Stimulated activated CD4-positive, alpha-beta T cell treated with anti-CD3 and anti-CD28 coated beads, Interleukin-12 subunit alpha, Interleukin-12 subunit beta, amount 100 ng/mL, for 24 hours (primary cell): ENCODE measurements at places on chromosomes 6 and 20.
A peak's percentile ranks its signal among the peaks of the same experiment; 100 is the strongest.

GRCh38 chr6:17001188-17001587 lies 100.7 kb upstream of the STMND1 start:
- no peak for DNase-seq

DNA sequence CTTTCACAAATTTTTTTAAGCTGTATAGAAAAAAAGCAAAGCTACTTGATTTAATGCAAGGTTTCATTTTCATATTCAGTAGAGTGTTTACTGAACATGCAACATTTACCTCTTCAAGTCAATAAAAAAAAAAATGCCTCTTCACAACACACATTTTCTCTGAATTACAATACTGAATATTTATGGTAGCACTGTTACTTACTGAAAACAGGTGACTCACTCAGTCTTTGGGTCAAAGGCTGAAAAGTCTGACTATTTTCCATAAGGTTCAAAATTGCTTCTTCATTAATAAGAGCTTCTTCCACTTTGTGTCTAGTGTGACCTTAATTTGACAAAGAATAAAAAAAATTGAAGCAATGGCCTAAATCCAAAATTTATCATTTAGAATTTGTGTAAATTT lies 101.9 kb downstream of the REV3L start:
- no peak for DNase-seq

DNA sequence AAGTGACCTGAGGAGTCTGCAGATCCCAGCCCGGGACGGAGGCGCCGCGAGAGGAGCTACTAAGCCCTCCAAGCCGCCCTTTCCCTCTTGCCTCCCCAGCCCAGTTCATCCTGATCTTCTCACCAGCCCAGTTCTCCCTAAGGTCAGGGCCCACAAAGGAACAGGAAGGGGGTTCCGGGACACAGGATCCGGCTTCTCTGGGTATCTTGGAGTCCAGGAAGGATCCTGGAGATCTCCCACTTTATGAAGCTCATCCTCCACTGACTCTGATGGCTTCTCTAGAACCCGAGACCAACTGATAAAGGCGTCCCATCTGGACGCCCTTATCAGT lies 36.9 kb upstream of the HLA-C start:
- no peak for DNase-seq

- no peak for DNase-seq
These were observed 382.7 kb downstream of the UTRN start for GRCh38 chr6:144667532-144668503.

DNA sequence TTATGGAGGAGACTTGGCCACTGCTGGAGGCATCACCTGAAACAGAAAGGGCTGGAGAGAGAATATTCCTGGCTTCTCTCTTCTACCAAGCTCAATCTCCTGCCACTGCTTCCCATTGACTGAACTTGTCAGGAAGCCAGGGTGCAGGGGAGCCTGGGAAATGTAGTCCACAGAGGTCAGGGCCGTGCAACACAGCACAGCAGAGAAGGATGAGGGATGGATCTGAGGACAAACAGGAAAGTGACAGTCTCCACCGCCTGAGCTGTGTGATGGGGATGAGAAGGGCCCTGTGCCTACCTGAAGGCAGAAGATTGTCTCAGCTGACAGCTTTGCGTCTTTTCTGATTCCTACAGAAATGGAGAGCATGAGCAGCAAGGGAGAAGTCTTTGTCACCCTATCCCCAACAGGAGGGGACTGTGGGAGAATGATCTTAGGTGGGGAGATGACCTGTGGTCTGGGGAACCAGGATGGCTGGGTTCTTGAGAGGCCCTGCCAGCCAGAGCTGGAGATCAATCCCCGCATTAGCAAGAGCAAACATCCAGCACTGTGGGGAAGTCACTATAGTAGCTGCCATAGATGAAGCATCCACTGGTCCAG lies 114.2 kb downstream of the SNX5 start:
- no peak for DNase-seq

DNA sequence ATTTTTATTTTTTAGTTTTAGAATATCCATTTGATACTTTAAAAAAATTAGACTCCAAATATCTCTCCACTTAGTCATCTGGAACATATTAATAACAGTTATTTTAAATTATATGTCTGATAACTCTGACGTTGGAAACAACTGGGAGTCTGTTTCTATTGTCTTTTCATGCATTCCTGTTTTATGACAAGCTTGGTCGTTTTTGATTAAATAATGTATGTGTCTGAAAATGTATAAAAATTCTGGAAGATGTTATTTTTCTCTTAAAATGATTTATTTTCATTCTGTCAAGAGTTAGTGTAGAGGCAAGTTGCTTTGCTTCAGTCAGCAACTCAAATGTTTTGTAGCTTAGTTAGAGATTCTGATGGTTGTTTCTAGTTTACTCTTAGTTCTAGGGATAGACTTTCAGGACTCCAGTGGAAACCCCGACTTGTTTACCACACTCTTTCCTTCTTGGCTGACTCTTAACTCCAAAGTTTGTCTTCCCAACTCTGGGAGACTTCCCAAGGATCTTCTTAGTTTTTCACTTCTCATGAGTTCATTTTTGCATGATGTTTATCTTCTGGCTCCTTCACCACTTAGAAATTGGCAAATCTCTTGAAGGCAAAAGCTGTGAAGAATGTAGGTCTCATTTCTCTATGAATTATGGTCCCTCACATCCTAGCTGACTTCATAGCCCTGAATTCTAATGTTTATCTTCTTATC lies 190.9 kb downstream of the LAMA2 start:
- DNase-seq, result no peak

- no peak for DNase-seq
These were observed 644.1 kb upstream of the CITED2 start for GRCh38 chr6:140018588-140018987.

DNA sequence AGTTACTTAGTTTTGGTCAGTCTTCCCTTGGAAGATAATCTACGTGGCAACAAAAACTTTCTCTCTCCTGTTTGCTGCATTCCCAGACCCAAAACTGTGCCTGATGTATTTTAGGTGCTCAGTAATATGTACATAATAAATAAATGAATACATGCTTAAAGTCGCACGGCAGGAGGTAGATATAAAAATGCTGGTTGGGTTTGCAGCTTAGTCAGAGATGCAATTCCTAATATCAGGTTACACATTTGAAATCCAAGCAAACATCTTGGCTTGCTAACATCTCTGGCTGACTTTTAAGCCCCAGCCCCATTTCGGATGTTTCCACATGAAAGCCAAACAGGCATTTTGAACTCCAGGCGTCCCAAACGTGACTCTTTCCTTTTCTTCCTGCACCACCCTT lies 91.0 kb downstream of the KCNQ5 start:
- no peak for DNase-seq

DNA sequence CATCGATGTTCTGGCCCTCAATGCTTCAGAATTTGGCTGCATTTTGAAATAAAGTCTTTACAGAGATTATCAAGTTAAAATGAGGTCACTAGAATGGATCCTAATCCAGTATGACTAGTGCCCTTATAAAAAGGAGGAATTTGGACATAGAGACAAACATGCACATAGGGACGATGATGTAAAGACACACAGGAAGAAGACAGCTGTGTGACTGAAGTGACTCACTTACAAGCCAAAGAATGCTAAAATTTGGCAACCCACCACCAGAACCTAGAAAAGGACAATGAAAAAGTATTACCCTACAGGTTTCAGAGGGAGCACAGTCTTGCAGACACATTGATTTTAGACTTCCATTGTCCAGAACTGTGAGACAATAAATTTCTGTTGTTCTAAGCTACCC lies 322.8 kb upstream of the GJE1 start:
- no peak for DNase-seq

- DNase-seq, result no peak
These were observed 21.0 kb downstream of the STX7 start for GRCh38 chr6:132491881-132492280.

DNA sequence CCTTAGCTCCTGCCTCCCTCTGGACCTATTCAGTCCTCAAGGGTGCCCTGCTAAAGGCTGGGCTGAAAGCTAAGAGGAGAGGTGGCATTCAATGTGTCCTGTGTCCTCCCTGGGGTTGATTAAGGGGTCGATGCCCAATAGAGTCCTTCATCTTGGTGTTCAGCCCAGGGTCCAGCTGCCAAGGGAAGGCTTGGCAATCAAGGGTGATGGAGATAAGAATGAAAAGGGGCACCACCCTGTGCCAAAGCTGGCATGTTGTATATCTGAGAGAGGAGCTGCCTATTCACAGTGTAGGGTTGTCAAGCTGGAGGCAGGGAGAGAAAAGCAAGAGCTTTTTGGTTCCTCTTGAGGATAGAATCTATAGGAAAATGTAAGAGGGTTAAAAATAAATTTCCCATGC lies 12.3 kb downstream of the C20orf173 start:
- no peak for DNase-seq

DNA sequence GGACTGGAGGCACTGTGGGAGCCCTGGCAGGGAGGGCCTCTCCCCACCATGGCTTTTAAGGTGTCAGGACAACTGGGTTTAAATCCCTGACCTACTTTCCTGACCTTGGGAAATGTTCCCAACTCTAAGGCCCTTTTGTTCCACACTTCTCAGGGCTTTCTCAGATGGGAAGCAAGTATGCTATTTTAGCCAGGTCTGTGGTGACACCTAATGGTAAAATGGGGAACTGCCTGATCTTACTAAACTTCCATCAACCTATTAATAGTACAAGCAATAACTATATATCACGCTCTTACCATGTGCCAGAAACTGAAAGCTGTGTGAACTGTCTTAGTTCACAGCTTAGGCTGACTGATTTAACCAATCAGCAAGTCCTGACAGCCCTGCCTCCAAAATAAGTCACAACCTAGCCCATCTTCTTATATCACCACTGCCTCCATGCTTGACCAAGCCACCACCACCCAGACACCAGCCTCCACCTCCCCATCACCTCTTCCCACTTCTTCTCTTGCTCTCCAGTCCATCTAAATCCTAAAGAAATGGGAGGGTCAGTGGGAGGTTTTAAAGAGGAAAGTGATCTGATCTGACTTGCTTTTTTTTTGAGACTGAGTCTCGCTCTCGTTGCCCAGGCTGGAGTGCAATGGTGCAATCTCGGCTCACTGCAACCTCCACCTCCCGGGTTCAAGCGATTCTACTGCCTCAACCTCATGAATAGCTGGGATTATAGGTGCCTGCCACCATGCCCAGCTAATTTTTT lies 6.9 kb upstream of the BLCAP start:
- no peak for DNase-seq

DNA sequence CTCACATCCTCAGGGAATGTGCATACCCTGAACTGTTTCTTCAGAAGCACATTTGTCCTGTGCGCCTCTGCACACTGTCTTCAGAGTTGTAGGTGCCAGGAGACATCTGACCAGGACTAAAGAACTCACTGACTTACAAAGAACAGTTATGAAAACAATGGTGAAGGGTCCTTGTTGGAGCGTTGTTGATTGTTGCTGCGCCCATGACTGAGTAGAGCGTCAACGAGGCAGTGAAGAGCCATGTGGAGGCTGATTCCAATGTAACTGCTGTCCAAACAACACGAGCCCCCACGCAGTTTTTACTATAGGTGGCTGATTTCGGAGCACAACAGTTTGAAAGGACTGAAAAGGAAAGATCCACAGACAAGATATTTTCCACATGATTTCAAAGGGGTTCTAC lies 380.3 kb downstream of the CDH26 start:
- no peak for DNase-seq

- DNase-seq, result no peak
These were observed 511 bp upstream of the SLC35B2 start for GRCh38 chr6:44257753-44258324.

GRCh38 chr6:75386050-75386770 lies 101.6 kb upstream of the TMEM30A start:
- DNase-seq, result no peak

- DNase-seq, result no peak
These were observed 37.8 kb downstream of the BEND6 start for GRCh38 chr6:56992703-56993102.

DNA sequence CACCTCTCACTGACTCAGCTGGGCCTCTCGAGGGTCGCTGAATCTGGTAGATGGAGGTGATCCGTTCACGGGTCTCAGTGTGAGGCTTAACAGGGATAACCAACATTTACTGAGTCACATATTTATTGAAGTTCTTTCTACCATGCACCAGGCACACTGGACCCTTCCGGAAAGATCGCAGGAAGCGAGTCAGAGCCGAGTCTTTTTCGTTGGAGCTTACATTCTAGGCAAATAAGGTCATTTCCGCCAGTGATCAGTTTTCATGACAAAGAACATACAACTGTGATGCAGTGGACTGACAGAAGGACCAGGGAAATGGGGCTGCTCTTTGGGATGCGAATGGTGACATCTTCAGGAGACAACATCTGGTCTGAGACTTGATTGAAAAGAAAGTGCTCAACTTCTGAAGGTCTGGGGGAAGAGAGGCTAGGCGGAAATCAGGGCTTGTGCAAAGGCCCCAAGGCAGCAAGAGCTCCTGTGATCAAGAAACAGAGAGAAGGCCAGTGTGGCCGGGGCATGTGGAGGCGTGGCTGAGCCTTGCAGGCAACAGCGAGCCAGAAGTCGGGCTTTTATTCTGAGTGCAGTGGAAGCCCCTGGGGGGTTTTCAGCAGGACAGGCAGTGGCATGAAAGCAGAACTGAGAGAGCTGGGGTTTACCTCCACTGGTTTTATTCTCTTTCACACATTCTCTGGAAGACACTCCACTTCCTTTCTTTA lies 56.7 kb downstream of the APCDD1L start:
- no peak for DNase-seq

GRCh38 chr20:17456279-17456678 lies 74.9 kb downstream of the BFSP1 start:
- DNase-seq, result no peak

- DNase-seq, result no peak
These were observed 139.5 kb downstream of the ALDH8A1 start for GRCh38 chr6:134810402-134810801.

DNA sequence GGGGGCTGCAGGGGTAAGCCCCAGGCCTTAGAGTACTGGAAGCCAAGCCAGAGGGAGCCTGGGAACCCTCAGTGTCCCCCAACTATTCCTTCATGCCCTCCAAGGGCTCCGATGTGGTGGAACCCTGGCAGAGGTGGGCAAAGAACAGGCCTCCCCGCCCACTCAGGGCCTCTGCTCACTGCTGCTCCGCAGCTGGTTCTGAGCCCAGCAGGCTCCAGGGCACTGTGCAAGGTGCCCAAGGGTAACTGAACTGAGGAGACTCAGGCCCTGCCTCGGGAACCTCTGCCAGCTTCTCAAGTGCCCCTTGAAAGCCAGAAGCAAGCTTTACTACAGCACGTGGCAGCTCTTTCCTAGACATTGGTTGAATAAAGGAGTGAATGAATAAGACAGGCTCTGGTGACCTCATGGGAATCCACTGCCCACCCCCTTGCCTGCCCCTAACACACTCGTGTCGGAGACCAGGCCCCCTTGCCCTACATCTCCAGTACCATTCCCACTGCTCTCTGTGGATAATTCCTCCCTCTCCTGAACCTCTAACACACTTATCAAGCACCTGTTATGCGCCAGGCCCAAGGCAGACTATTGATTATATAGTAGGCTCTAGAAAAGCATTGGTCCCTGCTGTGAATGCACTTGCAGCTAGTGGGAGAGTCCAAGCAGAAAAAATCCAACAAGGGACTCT lies 55.0 kb downstream of the TOX2 start:
- DNase-seq, result no peak

- DNase-seq, result peak; percentile 8
These were observed 98.5 kb downstream of the LY86 start for GRCh38 chr6:6686748-6687601.

- no peak for DNase-seq
These were observed 500.3 kb downstream of the DHX35 start for GRCh38 chr20:39462416-39462945.
